Activated CD4-positive, alpha-beta T cell treated with anti-CD3 and anti-CD28 coated beads for 24 hours (primary cell): ENCODE measurements at places on chromosomes 12 and 14.

DNA sequence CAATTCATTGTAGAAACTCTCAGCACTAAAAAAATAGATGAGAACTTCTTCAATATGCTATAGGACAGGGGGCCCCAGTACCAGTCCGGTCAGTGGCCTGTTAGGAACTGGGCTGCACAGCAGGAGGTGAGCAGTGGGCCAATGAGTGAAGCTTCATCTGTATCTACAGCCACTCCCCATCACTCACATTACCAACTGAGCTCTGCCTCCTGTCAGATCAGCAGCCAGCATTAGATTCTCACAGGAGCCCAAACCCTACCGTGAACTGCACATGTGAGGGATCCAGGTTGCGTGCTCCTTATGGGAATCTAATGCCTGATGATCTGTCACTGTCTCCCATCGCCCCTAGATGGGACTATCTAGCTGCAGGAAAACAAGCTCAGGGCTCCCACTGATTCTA, 15.7 kb upstream of the ANO2 start:
- no peak for DNase-seq

DNA sequence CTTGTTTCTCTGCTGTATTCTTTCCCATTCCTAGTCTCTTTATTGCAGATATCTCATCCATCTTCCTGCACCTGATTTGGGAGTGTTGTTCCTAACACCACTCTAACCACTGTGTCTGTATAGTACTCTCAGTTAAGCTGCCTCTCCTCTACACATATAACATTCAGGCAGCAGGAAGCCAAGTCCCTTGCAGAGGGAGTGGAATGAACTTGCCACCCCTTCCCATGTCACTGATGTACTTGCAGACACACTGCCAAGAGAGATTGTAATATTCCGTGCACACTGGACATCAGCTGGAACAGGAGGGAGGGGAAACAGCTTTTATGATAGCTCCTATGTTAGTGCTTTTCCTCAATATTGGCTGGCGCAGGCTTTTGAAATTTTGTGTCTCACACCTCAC, 281.6 kb upstream of the E2F7 start:
- no peak for DNase-seq

GRCh38 chr14:51293149-51293911, 53.3 kb downstream of the TMX1 start:
- DNase-seq: no peak

- DNase-seq: no peak
These were observed 67.4 kb downstream of the CLIP1 start for GRCh38 chr12:122354958-122355641.

- no peak for DNase-seq
These were observed 340.9 kb downstream of the PCNX1 start for GRCh38 chr14:71248194-71248593.

GRCh38 chr12:124545508-124546418, 21.6 kb downstream of the NCOR2 start:
- no peak for DNase-seq

- no peak for DNase-seq
These were observed 151.6 kb upstream of the OR4E1 start for GRCh38 chr14:21825149-21825743.

- no peak for DNase-seq
These were observed 3.9 kb upstream of the FGF23 start for GRCh38 chr12:4383304-4383865.

DNA sequence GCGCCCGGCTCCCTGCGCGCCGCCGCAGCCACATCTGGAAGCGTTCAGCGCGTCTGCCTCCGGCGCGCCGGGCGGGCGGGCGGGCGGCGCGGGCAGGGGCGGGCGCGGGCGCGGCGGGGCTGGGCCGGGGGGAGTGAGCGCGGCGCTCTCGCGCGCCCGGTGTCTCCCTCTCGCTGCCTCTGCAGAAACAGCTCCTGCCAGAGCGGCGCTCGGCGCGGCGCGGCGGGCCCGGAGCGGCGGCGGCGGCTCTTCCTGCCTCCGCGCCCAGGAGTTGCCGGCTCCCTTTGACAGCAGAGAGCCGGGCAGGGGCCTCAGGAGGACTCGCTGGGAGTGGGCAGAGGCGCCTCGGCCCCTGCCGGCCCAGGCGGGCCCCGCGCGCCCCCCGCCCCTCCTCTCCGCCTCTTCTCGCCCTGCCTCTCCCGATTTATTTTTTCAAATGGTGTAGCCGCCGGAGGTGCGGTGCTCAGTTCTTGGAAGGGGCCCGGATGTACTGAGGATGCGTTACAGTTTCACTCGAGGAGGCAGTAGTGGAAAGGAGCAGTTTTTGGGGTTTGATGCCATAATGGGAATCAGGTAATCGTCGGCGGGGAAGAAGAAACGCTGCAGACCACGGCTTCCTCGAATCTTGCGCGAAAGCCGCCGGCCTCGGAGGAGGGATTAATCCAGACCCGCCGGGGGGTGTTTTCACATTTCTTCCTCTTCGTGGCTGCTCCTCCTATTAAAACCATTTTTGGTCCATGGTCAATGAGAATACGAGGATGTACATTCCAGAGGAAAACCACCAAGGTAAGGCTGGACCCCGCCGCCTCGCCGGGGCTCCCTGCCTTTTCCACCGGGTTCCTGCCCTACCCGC, at the start of gene CACNA1C:
Gene CACNA1C, plus strand, starts transcription at position 162 of the 853 bp plus-strand sequence. Its CDS starts 576 bp downstream, at position 738.
- no peak for DNase-seq

DNA sequence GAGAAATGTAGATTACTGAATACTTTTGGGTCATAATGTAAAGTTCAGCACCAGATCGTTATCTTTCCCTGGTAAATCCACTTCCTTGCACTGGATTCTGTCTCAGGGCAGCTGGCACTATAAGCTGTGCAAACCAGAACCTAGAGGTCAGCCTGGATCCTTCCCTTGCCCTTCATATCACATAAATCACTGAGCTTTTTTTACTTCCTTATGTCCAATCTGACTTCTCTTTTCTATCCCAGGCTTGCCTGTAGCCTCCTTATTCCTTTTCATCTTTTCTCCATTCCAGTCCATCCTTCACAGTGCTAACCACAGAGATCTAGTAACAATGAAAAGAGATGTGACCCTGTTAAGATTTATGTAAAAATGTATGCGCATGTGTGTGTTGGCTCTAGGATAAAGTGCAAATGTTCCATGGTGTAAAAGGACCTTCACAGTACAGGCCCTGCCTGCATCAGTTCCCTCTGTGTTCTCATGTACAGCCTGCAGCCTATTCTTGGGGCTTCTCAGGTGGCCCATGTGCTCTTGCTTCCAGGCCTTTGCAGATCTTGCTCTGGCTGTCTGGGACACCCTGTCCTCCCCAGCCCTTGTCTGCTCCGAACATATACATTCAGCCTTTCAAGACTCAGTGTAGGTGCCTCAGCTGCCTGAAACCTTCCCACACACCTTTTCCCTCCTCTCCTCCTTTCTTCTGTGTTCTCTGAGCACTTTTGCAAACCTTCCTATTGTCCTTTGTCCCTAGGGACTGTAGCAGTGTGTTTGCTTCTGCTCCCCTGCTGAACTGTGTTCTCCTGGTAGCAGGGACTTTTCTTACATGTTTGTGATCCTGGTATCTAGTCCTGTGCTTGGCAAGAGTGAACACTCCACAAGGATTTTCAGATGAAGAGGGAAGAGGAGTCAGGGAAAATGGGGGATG, 30.0 kb downstream of the PELI2 start:
- DNase-seq: no peak

DNA sequence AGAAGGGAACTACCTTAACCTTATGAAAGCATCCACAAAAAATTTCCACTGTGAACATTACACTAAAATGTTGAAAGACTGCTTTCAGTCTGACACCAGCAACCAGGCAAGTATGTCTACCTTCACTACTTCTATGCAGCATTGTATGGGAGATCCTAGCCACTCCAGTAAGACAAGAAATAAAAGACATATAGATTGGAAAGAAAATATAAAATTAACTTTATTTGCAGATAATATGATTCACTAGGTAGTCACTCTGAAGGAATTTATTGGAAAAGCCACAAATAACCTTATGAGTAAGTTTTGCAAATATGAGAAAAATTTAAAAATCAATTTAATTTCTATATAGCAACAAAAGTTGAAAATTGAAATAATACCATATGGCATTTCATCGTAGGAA, 172.0 kb downstream of the RERGL start:
- no peak for DNase-seq

DNA sequence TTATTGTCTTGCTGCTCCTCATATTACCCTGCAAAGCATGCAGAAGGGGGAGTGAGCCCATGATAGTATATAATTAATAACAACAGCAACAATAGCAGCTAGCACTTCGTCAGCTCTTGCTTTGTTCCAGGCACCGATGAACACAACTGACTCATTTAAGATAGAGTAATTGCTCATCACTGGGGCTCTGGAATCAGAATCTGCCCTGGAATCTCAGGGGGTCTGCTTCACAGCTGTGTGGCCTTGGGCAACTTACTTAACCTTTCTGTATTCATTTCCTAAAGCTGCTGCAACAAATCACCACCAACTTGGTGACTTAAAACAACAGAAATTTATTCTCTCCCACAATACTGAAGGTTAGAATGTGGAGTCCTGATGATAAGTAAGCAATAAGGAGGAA, 55.0 kb upstream of the PSMC1 start:
- DNase-seq: no peak

DNA sequence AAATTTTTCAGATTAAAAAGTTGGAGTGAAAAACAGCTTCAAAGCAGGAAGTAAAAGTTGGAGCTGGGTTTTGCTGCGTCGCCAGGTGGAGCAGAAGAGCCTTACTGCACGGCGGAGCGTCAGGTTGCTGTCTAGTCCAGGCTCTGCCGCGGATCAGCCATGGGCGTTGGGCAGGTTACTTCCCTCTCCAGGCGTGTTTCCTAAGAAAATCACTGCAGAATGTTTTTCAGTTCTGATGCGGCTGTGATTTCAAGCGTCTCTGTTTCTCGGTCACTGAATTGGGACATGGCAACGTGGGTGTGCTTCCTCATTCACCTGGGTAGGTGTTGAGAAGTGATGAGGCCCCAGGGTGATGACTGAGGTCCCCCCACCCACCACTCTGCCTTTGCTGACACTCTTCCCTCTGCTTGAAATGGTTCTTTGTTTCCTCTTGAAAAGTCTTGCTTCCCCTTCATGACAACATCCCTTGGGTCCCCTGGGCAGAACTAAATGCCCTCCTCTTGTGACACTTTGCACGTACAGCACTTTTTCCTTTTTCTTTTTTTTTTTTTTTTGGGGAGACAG, 7.6 kb downstream of the EVL start:
- no peak for DNase-seq

GRCh38 chr12:120062976-120063579, 53.5 kb downstream of the RAB35 start:
- DNase-seq: no peak

- DNase-seq: no peak
These were observed 80.1 kb downstream of the ETV6 start for GRCh38 chr12:11729439-11730150.

DNA sequence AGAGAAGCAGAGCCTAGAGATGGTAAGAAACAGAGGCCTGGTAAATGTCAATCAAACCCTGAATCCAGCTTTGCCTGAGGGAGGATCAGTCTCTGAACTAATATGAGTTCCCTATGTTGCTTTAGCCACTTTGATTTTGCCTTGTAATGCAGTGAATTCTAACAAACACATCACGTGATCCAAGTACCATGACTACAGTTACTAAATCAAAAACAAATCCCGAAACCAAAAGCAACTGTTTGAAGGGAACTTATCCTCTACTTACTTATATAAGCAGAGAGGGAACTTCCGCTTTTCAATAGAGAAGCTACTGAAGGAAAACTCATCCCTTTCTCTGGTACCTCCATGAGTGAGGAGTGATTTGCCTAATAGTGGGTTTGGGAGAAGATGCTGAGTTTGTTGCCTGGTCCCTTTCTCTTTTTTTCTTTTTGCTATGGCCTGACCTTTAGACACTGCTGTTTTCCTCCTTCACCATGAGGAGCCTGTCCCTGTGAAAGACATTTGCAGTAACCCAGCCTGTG, 7.7 kb upstream of the PPTC7 start:
- no peak for DNase-seq

GRCh38 chr14:81023095-81023710, 67.8 kb downstream of the TSHR start:
- no peak for DNase-seq

- no peak for DNase-seq
These were observed 98.9 kb downstream of the PCNX1 start for GRCh38 chr14:71006200-71006563.

DNA sequence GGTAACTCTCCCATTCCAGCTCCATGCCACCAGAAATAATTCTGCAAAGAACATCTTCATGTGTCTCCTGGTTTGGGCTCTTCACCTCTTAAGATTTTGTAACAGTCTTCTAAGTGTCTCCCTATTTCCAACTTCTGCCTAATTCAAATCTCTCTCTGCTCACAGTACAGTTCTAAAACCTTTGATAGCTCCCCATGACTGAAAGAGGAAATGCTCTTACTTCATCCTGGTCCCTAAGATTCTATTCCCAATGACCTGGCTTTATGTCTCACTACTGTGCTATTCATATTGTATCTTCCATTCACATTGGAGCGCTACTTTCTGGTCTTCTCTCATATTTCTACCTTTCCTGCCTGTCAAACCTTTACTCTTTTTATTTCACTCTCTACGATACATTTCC, 1.6 kb downstream of the AMN1 start:
- DNase-seq: no peak
